Naive thymus-derived CD4-positive, alpha-beta T cell (primary cell): ENCODE measurements at places on chromosomes 3 and 15. TPM values are rescaled to one million over a fixed set of nuclear protein-coding genes. Genes with fewer than 3 reads are reported as not detected.

DNA sequence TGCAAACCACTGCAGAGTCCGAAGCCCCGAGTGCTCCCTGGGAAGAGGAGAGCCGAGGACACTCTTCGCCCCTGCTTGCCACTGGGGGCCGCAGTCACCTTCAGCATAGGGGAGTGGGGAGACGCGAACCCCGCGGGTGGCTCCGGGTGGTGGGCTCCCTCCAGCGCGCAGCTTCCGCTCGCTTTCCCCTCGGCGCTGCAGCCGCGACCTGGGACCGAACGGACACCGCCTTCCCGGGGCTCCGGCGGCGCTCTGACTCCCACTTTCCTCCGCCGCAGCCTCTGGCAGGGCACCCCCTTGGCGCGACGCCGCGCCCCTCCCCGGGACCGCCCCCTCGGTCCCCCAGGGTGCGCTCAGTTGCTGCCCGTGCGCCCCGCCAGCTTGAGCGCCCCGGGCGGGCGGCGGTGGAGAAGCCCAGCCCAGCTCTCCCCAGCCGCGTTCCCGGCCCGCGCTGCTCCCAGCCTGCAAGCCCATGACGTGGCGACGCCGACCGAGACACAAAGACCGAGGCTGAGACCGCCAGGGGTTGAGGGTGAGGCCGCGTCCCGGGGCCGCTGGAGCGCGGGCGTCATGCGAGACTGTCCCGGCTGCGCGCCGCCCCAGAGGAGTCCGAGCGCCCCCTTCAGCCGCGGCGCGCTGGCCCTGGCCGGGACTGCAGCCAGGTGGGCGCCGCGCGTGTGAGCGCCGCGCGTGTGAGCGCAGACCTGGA is at the start of gene MINAR1:
Gene MINAR1 (plus strand): TSS at position 701 of the 709 bp plus-strand sequence. CDS start 23,812 bp downstream, outside the sequence.
- DNase-seq: no peak

DNA sequence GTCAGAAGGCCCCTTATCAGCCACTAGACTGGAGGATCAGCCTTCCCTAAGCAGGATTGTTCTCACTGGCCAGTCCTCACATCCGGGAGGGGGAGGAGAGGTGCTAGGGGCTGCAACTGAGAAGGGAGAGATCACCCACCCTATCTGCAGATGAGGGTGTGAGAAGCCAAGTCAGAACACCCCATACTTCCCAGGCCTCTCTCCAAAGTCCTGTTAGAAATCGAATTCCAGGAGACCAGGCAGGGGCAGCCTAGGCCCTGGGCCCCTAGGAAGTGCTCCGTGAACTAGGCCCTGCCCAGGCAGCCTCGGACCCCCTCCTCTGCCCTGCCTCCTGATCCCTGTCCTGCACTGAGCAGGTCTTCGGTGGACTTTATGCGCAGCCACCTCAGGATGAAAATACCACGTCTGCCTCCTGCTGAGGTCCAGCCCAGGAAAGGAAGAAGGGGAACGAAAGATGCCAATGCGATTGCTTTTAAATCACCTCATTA is 933 bp downstream of the DZIP1L start:
- DNase-seq: no peak

GRCh38 chr3:171397089-171397488 is 63.1 kb downstream of the TNIK start:
- DNase-seq: no peak

GRCh38 chr3:63364910-63365309 is 86.8 kb downstream of the SYNPR start:
- DNase-seq: no peak

BMF gene
- 11.4 TPM for total RNA-seq
